Stimulated activated CD4-positive, alpha-beta T cell treated with anti-CD3 and anti-CD28 coated beads, TNF-alpha, amount 100 ng/mL, for 48 hours (primary cell): ENCODE measurements at places on chromosomes 2 and 18.
A peak's percentile ranks its signal among the peaks of the same experiment; 100 is the strongest.

DNA sequence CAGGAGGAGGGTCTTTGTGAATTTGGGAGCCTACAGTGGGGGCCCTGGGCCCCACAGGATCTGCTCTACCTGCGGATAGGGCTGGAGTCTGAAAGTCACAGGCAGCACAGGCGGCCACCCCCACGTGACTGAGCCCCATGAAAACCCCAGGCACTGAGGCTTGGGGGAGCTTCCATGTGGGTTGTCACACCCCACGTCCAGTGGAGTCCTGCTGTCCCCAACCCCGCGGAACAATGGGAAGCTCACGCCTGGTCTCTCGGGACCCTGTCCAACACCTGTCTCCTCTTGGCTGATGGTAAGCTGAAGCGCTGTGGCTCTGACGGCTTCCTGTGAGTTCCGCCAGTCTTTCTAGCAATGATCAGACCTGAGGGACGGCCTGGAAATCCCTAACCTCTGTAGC lies 85.8 kb downstream of the PTGR3 start:
- no peak for DNase-seq

DNA sequence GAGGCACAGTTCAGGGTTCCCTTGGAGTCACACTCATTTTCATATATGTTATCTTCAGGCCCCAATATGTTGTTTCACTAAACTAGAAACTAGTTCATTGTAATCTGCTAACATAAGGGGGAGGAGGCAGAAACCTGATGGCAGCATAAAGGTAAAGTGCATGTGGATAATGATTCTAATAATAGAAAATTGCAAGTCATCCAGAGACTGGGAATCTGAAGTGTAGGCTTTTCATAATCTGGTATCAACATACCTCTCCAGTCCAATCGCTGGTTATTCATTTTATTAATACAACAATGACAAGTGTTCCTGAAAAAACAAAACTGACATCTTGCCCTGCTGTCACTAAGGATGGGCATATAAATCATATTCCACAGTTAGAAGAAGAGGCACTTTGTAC lies 326.3 kb upstream of the ZNF804A start:
- no peak for DNase-seq

GRCh38 chr2:68320118-68320641 lies 431 bp upstream of the CNRIP1 start:
- no peak for DNase-seq

GRCh38 chr18:76057386-76057785 lies 437.7 kb downstream of the ZNF516 start:
- DNase-seq: no peak

- peak; percentile 27 for DNase-seq
Observed at GRCh38 chr2:227871375-227871791, at the start of gene DAW1. DAW1 (plus strand) TSS chr2:227871631; CDS start chr2:227871690, 59 bp downstream.

- DNase-seq: no peak
Observed at GRCh38 chr2:27105981-27106380, 12.9 kb downstream of the CGREF1 start.
